ENCODE measurements at places on chromosomes 11 and 22.

DNA sequence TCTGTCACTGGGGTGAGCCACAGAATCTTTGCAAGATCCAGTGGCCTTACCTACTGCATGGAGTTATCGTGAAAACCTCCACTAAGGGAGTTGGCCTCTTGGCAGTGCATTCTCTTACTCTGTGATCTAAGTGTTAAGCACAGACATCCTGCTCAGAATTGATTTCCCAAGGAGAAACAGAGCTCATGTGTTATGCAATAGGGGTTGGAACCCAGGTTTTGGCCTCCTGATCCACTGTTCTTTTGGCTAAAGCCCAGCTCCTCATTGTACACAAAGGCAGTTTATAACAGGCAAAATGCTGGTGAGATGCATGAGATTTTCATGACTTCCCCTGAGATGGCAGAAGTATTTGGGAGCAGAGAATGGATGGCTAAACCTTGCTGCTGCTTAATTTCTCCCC lies 11.8 kb downstream of the DTX4 start:
- no peak for DNase-seq

GRCh38 chr22:17198170-17199002 lies 20.8 kb downstream of the ADA2 start:
- no peak for DNase-seq

- DNase-seq, result peak; percentile 60
Measured at GRCh38 chr11:64918017-64918416, 1.0 kb upstream of the ATG2A start.

- DNase-seq, result no peak
Measured at GRCh38 chr11:79506734-79507344, 66.0 kb upstream of the TENM4 start.

- DNase-seq, result no peak
Measured at GRCh38 chr22:22871536-22872278, 15.9 kb upstream of the IGLL5 start.

DNA sequence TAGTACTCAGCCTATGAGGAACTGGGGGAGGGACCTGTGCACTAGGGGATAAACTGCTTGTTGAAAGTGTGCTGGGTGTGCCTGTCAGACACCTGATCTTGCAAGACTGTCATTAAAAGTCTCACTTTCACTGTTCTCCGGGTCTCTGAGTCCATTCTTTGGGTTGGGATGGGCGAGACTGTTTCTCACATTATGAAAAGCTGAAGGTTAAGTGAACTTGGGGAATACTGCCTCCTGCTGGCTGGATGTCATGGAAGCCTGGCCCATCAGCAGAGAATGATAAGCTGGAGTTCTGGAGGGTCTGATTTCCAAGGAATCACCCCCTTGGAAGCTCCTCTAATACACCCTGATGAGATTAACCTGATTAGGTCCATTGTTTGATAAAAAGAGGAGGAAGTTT lies 9.0 kb upstream of the VPREB1 start:
- peak; percentile 41 for DNase-seq

DNA sequence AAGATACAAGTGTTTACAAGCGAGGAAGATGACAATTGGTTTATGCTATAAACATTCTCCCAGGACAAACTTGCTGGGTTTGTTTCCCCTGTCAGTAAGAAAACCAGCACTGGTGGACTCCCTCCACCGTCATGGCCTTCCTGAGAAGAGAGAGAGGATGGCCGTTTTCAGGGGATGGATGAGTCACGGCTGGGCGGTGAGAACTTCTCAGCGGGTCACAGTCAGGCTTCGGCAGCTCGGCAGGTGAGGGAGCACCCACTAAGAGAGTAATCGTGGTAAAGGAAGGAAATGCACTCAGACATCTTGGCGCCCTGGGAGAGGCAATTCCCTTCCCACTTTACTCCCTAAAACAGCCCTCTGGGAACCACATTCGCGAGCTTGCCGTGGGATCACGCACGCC lies 83.9 kb downstream of the NCAM1 start:
- no peak for DNase-seq

- DNase-seq, result no peak
Measured at GRCh38 chr11:107860688-107861087, 2.1 kb upstream of the SLC35F2 start.

DNA sequence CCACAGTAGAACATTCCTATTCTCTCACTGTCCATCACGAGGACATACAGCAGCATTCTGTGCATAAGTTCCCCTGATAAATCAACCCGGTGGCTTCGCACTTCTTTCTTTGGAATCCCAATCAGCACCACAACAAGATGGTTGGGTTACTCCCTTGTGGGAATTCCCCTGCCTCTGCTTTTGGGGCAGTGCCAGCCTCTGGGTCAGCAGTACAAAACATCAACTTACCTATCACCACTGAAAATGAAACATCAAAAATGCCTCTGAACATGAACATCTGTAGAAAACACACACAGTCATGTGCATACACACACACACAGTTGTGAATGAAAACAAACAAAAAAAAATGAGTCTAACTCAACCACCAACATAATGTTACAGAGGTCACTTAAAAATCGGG lies 79.3 kb downstream of the KCNA4 start:
- DNase-seq, result no peak

- no peak for DNase-seq
Measured at GRCh38 chr11:117870103-117870952, 6.1 kb downstream of the FXYD6 start.

DNA sequence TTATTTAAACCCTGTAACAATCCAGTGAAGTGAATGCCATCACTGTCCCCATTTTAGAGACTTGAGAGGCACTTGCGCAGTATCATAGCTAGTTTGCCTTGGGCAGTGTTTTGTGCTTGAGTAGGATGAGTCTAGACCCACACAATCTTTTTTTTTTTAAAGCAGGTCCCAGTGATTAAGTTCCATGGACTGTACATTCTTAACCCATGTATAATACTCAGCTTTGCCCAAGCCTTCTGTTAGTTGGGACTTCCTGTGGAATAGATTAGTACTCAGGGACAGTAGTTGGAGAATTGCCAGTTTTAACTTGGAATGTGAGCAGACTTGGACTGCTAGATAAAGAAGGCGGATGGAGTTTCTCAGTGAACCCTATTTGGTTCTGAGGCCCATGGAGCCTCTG lies 108.6 kb upstream of the RASSF10 start:
- no peak for DNase-seq

GRCh38 chr11:74092425-74092824 lies 78.4 kb downstream of the C2CD3 start:
- DNase-seq, result no peak

DNA sequence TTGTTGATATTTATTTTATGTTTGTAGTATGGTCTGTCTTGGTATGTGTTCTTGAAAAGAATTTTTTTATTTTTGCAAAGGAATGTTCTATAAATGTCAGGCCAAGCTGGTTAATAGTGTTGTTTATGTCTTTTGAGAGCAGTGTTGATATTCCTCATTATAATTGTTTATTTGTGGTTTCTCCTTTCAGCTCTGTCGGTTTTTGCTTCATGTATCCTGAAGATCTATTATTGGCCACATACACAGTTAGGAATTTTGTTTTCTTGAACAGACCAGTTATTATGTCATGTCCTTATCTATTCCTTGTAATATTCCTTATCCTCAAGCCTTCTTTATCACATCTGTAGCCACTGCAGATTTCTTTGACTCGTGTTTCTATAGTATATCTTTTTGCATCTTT lies 56.5 kb downstream of the PDHX start:
- no peak for DNase-seq

DNA sequence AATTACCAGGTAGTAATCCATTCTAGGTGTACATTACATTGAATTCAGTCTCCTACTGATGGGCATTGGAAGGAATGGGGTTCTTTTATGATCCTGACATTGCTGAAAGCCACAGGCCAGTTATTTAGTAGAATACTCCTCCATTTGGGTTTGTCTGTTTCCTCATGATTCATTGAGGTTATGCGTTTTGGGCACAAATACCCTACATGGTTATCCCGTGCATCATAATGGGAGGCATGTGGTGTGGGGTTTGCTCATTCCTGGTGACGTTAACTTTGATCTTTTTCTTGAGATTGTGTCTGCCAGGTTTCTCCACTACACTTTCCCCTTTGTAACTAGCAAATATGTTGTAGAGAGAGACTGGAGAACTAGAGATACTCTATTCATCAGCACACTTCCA lies 5.5 kb downstream of the FOLR3 start:
- peak; percentile 12 for DNase-seq

DNA sequence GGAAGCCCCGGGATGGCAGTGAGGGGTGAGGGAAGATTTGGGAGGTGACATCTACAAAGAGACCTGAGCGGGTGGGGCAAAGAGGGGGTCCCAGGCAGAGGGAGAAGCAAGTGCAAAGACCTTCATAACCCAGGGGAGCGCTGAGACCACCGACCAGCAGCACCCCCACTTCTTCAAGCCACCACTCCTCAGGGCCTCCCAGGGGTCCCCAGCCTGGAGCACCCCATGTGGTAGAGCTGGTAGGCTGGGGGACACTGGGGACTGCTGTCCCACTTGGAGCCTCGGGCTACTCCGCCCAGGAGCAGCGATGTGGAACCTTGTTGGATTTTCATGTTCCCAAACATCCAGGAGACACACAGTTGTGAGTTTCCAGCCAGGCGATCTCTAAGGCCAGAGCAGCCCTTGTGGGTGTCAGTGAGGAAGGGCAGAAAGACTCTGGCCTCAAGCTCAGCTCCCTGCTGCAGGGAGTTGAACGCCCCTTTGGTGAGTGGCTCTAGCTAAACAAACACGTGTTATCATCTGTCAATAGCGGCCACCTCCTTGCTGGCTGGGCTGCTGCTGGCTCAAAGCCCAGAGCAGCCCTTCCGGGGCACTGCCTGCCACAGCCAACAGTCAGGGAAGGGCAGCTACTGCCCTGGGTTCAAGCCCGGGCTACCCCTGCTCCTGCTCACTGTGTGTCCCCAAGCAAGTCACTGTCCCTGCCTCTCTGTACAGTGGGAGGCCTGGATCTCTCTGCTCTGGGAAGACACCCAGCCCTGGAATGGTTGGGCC lies 25.7 kb upstream of the CHKA start:
- peak; percentile 54 for DNase-seq

GRCh38 chr11:69919659-69920344 lies 100.6 kb upstream of the FGF3 start:
- no peak for DNase-seq

GRCh38 chr11:20355221-20356219 lies 8.0 kb upstream of the HTATIP2 start:
- DNase-seq, result peak; percentile 38

DNA sequence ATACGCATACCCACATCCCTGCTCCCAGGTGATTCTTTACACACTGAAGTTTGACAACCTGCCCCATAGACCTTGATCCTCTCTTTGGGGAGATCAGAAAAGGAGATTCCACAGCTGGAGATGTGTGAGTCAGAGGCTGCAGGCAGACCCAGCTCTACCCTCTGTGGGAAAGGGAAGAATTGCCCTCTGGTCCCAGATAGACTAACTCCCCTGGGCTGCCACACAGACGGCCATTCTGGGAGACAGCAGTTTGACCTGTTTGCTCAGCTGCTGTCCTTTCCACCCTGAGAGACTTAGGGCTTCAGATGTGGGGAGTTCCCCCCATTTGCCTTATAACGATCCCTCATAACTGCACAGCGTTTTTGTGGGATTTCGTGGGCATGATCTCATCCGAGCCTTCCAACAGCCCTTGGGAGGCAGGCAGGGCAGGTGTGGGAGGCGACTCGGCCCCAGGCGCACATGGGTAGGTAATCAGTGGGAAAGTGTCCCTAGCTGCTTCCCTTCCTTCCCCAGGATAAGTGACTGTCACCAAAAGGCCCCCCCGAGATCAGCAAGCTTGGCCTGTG lies 14.1 kb downstream of the FAM83F start:
- no peak for DNase-seq

DNA sequence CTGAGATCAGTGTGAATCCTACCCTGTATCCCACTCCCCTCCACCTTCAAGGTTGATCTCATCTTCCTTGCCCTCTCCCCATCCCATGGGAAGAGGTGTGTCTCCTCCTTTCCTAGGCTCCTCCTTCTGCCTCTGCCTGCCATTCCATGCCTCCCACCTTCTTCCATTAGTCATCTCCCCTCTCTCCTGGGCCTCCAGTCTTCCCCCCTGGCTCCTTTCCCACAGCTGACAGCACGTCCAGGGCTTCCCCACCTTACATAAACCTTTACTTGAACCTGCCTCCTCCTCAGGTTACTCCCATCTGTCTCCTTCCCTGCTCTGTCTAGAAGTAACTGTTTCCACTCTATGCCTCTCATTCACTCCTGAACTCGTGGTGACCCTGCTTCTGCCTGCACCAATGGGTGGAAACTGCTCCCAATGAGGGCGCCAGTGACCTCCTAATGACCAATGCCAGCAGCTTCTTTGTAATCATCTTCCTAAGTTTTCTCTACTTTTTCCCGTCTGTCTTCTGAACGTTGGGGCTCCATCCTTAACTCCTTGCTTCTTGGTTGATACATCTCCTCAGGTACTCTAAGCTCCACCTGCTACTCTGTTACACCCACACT lies 266.9 kb upstream of the NARS2 start:
- DNase-seq, result no peak

GRCh38 chr11:65554057-65554818 lies 3.9 kb downstream of the LTBP3 start:
- DNase-seq, result no peak

DNA sequence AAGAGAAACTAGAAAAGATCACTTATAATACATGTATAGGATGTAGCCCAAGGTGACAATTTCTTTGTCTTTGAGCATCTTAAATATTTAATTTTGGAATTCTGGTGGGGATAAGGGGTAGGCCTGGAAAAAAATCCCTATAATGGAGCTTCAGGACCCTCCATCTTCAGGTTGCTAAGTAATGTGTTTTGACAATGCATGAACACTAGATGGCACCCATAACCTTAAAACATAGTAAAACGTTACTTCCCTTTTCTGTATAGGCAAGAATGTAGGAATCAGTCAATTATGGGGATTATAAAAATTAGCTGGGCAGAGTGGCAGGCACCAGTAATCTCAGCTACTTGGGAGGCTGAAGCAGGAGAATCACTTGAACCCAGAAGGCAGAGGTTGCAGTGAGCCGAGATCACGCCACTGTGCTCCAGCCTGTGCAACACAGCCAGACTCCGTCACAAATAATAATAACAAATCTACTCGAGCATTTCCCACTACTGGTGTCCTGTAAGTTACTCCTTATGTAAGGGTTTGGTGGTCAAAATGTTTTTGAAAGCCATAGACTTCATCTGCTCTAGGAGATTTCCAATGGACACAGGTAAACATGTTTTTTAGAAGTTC lies 541.9 kb upstream of the CCDC90B start:
- DNase-seq, result peak; percentile 61

DNA sequence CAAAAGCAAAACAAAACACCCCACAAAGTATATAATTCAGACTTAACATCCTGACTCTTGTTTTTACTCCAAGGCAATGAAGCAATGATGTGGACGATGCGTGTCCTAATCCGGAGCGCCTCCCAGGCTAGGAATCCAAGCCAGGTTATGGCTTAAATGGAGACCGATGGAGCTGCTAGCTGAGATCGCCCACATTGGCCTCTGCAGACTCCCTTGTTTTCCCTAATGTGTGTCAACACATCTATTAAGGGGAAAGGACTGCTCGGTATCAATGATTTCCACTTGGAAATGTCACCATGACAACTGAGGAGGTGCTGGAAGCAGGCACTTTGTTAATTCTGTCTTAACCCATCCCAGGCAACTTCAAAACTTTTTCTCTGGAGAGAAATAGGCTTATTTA lies 311.7 kb downstream of the TBC1D22A start:
- no peak for DNase-seq
